Hematopoietic multipotent progenitor cell treated with erythropoietin and hydrocortisone succinate and interleukin-3 and kit ligand, for 6 days (in vitro differentiated cells): ENCODE measurements at places on chromosomes 7 and 10.

DNA sequence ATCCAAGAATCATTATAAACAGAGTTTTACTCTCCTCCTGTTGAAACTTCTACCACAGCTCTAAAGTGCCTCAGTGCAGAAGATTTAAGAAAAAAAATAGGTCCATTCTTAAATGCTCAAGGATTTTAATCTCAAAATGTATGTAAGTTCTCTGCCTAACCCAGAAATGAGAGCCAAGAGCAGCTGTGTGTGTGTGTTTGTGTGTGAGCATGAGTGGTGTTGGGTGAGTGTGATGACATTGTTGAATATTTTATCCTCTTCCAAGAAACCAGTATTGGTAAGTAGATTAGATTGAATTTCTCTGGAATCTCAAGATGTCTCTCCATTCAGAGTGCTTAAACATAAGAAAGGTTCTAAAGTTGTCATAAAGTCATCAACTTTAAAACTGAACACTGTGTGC, 363.6 kb upstream of the NFE2L3 start:
- DNase-seq = no peak

DNA sequence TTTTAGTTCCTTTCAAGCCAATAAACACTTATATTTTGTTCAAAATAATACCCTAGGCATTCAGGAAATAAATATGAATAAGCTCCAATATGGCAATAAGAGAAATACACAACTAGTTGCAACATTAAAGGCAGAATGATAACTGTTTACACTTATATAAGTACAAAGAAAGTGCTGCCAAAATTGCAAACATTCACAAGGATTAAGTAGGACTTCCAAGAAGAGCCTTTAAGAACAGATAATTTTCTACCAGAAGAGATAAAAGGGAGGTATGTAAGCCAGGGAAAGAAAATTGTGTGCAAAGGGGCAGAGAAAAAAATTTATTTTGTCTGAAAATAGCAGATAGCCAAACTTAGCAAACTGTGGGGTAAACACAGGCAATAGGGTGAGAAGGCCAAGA, 83.8 kb downstream of the CTNNA3 start:
- no peak for DNase-seq

DNA sequence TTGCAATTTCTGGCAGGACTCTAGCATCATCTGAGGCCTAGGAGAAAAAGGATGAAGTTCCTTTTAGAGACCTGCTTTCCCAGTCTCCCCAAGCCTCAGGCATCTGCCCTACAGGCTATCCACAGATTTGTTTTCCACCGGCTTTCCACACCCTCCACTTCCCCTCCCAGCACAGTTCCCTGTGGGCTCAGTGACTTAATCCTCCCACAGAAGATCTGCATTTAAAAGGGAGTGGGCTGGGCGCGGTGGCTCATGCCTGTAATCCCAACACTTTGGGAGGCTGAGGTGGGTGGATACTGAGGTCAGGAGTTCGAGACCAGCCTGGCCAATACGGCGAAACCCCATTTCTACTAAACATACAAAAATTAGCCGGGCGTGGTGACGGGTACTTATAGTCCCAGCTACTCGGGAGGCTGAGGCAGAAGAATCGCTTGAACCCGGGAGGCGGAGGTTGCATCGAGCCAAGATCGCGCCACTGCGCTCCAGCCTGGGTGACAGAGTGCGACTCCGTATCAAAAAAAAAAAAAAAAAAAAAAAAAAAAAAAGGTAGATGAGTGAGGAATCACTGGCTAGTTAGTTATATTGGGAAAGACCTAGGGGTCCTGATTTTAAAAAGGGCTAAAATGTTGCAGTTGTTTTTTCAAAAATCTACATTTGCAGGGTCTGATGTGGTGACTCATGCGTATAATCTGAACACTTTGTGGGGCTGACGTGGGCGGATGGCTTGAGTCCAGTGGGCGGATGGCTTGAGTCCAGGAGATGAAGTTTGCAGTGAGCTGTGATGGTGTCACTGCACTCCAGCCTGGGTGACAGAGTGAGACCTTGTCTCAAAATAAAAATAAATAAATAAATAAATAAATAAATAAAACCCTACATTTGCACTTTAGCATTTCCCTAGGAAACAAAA, 119.5 kb downstream of the BAMBI start:
- DNase-seq = peak; percentile 22

DNA sequence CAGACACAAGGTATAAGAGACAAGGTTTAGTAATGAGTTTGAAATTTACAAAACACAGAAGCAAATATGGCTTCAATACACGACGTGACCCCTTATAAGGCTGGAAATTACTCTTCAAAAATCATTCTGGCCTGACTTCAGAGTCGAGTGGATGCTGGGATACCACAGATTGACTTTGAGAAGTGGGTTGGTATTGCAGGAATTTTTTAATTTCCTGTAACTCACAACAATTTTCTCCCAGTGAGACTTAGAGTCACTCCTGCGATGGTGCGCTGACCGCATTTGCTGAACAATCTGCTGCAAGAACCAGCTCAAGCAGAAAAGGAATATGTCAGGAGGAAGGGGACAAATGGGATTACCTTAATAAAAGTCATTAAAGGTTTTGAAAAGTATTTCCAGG, 132.1 kb downstream of the EMX2 start:
- no peak for DNase-seq

GRCh38 chr10:102758240-102758932, 14.6 kb downstream of the WBP1L start:
- no peak for DNase-seq

GRCh38 chr10:15045380-15045779, 1.6 kb downstream of the OLAH start:
- no peak for DNase-seq

DNA sequence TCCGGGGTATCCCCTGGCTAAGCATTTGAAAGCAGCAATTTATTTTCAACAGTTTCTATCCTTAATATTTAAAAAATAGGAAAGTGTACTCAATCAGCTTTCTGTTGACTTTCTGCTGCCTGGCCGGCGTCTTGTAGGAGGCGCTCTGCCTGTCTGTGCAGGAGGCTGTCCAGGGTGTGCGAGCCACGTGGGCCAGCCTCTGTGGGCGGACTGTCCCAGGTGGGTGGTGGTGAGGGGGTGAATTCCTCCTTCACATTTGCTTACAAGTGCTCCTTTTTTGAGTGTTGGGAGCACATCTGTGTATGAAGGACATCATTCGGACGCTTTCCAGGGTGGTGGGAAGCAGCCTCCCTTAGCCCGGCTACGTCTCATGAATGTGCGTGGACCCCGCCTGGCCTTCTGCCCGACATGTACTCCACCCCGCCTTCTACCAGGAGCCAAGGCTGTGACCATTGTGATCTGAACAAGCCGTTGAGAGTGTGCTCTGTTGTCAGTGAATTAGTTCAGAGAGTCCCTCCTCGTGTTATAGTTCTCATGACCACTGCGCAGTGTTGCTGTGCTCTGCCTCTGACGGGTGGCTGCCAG, 114.9 kb downstream of the MGMT start:
- no peak for DNase-seq

GRCh38 chr10:97796651-97797050, 24.9 kb upstream of the SFRP5 start:
- DNase-seq = peak; percentile 43

DNA sequence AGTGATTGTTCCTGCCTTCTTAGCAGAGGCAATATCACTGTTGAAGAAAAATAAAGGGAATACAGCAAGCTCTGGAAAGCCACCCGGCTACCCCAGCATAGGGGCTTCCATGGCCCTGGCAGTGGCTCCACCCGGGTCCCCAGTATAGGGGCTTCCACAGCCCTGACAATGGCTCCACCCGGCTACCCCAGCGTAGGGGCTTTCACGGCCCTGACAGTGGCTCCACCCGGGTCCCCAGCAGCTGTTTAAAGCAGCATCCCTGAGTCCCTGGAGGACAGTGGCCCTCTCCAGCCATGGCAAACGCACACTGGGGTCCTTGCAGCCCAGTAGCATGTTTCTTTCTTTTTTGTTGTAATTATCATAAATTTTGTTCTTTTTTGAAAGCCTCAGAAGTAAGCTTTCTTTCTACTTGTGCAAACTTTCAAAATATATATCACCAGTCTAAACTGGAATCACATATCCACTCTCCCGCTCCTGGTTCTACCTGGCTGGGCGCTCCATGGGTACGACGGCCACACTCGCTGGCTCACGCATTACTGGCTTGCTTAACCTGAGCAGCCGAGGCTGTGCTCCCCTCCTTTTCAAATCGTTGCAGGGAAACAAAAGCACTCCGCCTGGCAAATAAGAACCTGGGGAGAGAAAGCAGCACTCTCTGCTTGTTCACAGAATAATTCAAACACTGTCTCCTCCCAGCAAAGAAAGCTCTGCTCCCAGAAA, 62.1 kb downstream of the TCERG1L start:
- no peak for DNase-seq

DNA sequence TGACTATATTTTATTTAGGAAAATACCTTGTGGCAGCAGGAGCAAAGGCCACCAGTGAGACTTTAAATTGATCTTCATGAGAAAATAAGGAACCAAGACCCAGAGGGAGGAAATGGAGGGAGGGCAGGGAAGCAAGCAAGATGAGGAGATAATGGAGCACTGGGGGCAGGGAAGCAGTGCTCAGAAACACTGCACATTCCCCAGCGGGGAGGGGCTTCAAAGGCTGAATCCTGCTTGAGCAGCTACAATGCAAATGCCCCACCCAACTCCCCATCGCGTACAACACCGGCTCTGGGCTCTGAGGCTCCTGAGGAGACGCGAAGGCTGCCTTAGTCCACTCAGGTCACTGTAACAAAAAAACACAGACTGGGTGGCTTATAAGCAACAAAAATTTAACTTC, 503.8 kb downstream of the GRID1 start:
- no peak for DNase-seq

DNA sequence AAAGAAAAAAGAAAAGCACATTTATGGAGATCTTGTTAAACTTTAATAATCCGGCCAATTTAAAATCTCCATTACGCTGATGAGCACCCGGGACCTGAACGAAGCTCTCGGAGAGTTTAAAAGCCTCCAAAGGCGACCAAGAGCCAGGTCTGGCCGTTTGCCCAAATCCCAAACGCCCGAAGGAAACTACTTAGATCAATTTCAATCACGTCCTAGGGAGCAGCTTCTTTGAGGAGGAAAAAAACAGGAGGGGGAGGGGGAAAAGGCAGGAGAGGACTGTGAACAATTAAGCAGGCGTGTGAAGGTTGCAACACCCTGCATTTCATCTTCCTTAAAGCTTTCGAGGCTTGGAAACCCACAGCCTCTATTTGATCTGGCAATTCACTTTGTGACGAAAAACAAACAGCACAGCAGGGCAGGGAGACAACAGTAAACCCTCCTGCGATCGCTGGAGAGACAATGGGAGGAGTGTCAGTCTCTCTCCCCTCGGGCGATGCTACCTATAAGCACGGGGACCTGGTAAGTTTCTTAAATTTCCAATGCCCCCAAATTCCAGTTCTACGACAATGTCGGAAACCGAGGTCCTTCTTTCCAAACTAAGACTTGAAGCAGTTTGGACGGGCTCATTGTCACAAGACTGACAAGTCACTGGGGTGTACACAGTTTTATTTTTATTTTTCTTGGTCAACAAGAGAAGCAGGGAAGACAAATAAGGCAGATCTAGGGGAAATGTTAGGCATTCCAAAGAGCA, 1.2 kb downstream of the KLF6 start:
- DNase-seq = peak; percentile 71

DNA sequence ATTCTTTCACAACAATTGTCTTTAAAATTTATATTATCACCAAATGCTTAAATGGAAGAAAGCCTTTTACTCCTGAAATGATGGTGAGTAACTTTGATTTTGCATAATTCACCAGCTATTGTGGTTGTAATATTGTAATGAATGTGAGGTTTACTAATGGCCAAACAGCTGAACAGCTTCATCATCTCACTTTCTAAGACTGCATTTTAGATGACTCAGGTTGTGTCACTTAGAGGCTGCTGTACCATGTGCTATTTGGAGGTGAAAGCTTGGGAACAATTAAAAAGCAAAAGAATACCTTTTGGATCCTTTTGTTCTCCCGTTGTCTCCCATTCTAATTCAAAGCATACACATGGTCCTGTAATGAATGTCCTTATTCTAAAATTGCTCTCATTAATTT, 604.0 kb upstream of the PFKP start:
- no peak for DNase-seq

DNA sequence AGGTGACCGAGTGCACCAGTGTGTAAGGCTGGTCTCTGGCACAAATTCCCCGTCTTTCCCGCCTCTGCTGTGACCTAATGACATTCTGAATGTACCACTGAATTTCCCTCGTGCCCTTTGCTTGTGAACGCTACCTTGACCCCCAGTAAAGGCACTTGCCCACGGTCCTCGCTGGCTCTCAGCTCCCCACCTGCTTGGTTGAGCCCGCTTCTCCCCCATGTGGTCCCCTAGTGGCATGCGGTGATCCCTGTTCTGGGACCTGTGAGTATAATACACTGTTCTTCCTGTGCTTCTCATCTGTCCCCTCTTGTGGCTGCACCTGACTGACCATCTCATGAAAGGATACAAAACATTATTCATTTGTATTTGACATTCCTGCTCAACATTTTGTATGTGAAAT, 495.7 kb downstream of the INHBA start:
- DNase-seq = no peak

- no peak for DNase-seq
These were observed 325.9 kb downstream of the GFRA1 start for GRCh38 chr10:115947104-115947503.

- no peak for DNase-seq
These were observed 48.5 kb downstream of the SMKR1 start for GRCh38 chr7:129550693-129551360.

DNA sequence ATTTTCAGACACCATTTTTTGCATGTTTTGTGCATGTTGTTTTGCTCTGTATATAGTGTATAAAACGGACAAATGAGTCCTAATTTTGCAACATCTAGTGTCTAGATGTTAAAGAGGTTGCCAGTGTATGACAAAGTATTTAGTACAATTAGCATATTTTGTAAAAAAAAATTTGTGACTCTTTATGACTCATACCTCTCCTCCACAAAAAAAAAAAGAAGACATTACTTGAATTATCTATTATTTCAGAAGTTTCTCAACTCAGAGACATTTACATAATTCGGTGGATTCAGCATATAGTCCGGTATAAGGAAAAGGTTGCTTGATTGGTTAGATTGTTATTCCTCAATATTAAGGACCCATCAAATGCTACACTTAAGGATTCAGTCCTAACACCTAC, 26.0 kb downstream of the NUP42 start:
- DNase-seq = no peak

- DNase-seq = peak; percentile 51
These were observed 701.4 kb upstream of the COBL start for GRCh38 chr7:52017802-52018679.

- DNase-seq = peak; percentile 28
These were observed at the start of gene TWIST1 for GRCh38 chr7:19117091-19117869. TSS of gene TWIST1 (minus strand) at chr7:19117636. CDS start at chr7:19117321, 315 bp downstream.

DNA sequence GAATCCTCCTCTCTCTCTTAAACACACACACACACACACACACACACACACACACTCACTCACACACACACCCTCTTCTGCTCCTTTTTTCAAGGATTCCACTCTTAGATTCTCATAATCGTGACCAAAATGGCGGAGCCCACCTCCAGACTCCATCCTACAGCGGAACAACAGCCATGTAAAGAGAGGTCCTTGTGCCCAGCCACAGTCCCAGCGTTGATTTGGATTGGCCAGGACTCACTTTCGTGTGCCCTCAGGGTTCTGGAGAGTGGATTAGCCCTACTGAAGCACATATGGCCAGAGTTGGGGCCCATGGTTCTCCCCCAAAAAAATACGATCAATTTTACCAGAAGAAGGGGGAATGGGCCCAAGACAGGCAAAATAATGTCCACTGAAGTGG, 90.2 kb upstream of the SMNDC1 start:
- DNase-seq = no peak
